ENCODE measurements at places on chromosomes 2 and 18.

GRCh38 chr2:76415821-76416220 is 705.1 kb upstream of the GCFC2 start:
- no peak for DNase-seq

- no peak for DNase-seq
Observed at GRCh38 chr2:217066510-217067270, 206.8 kb upstream of the TNP1 start.

GRCh38 chr18:6333981-6334380 is 80.7 kb downstream of the L3MBTL4 start:
- no peak for DNase-seq

DNA sequence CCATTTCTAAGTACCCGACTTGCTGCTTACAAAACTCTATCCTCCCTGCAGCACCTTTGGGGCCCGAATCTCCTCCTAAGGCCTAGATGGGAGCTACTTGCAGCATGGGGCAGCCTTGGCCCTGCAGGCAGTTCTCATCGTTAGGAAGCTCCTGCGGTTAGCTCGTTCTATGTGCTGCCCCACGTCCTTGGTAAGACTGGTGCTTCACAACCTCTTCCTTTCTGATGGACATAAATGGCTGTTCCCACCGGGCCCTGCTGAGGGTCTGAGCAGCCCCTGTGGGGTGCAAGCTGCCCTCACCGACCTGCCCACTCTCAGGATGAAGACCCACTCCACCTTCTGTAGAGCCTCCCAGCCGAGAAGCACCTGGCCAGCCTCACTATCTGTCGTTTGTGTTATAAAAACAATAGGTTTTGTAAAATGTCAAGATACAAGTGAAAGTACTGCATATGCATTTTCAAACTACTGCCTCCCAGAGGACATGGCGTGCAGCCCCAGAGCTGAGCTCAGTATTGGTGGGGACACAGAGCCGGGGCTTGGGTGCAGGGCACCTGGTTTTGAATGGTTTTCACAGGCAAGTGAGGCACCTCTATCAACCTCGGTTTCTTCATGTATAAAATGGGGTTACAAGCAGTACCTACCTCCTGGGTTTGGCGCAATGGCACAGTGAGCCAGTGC is 19.4 kb downstream of the OTOF start:
- DNase-seq: no peak

GRCh38 chr2:166321076-166321475 is 54.7 kb downstream of the SCN9A start:
- DNase-seq: no peak

- DNase-seq: no peak
Observed at GRCh38 chr2:206920951-206921350, 18.4 kb upstream of the CPO start.

GRCh38 chr18:44823286-44823685 is 142.6 kb downstream of the SETBP1 start:
- DNase-seq: no peak

GRCh38 chr2:221876016-221876415 is 303.9 kb upstream of the EPHA4 start:
- no peak for DNase-seq

- no peak for DNase-seq
Observed at GRCh38 chr2:25838152-25838756, 40.0 kb downstream of the ASXL2 start.

DNA sequence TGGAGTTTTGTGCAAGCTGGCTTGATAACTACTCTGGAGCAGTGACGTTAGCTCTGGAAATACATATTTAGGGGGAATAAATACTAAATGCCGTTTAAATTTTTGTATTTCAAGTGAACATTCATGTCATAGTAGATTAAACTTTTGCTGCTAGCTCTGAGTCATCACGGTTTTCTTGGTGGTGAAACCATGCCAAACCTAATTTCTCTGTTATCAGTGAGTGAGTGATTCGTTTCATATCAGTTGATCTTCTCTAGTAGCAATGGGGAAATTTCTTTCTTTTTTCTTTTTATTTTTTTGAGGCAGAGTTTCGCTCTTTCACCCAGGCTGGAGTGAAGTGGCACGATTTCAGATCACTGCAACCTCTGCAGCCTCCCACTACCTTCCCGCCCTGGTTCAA is 211.1 kb downstream of the PTPRM start:
- DNase-seq: no peak

DNA sequence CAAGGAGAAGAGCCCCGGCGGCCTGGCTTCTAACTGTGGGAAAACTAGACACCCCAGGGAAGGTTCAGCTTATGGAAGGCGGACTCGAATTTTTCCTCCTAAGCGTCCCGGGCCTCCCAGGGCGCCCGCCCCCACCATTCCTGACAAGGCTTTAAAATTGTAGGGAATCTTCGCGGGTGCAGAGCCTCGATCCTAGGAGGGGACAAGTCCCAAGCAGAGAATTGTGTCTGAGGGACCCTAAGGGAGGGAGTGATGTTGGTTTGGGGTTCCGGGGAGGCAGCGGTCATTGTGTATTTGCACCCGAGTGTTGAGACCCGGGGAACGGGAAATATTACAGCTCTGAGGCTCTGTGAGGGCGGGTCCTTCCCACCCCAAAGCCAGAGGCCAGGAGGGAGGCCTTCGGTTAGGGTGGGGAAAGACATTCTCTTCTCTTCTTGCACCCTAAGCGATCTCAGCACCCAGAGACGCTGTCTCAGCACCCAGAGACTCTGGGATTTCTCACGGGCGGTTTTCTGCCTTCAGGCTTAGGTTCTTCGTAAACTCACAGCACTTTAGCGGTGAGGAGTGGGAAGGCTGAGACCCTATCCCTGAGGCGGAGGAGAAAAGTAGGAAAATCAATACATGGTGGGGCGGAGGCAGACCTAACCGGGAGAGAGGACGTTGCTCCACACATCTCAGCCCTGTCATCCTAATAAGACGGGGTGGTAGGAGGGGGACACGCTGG is 7.6 kb downstream of the OSR1 start:
- DNase-seq: no peak

DNA sequence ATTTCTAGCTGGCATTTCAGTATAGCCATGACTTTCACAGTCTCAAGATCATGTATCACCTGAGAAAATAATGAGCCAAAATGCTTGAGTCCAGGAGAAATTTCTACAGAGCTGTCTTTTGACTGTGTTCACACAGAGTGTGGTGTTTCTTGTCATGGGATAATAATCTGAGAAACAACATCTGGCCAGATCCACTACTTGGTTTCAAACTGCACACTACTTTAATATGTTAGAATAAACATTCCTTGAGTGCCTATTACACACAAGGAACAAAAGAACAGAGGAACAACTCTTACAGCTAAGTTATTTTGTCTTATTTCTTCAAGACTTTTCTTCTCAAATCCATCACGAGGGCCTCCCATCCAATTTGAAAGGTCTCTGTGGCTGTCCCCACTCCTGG is 108.3 kb downstream of the SS18 start:
- no peak for DNase-seq

GRCh38 chr2:181752301-181752700 is 72.0 kb upstream of the NEUROD1 start:
- no peak for DNase-seq

- DNase-seq: no peak
Observed at GRCh38 chr2:134639265-134639664, 79.5 kb downstream of the TMEM163 start.

DNA sequence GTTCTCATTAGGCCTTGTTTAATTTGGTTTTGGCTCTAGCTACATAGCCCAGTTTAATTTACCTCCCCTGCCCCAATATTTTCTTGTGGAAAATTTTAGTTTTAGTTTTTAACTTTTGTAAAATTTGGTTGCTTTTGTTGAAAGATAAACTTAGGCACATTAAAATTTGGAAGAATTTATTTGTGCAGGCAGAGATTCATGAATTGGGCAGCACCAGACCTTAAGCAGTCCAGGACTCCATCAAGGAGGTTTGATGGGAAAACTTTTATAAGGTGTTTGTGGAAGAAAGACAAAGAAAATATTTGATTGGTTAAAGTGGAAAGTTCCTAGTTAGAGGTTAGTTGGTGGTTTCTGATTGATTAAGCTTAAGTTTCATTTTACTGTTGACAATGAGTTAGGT is 16.4 kb upstream of the PNPT1 start:
- no peak for DNase-seq
